ENCODE measurements at places on chromosomes 4 and X.

DNA sequence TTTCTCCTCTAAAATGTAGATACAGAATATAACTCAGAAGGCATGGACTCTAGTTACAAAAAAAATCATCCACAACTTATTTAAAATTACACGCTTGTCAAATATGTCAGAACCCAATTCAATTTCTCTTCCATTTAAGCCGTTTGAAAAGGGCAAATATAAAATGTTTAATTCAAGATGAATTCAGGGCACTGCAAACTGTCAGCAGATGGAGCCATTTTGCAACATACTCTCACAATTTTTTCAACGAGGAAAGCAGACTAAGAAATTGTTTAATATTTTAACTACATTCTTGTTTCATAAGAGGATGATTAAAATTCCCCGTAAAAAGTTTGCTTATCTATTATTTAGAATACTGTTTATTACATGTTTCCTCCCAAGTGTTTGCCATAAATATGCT lies 321.3 kb upstream of the CPXCR1 start:
- DNase-seq, result no peak

DNA sequence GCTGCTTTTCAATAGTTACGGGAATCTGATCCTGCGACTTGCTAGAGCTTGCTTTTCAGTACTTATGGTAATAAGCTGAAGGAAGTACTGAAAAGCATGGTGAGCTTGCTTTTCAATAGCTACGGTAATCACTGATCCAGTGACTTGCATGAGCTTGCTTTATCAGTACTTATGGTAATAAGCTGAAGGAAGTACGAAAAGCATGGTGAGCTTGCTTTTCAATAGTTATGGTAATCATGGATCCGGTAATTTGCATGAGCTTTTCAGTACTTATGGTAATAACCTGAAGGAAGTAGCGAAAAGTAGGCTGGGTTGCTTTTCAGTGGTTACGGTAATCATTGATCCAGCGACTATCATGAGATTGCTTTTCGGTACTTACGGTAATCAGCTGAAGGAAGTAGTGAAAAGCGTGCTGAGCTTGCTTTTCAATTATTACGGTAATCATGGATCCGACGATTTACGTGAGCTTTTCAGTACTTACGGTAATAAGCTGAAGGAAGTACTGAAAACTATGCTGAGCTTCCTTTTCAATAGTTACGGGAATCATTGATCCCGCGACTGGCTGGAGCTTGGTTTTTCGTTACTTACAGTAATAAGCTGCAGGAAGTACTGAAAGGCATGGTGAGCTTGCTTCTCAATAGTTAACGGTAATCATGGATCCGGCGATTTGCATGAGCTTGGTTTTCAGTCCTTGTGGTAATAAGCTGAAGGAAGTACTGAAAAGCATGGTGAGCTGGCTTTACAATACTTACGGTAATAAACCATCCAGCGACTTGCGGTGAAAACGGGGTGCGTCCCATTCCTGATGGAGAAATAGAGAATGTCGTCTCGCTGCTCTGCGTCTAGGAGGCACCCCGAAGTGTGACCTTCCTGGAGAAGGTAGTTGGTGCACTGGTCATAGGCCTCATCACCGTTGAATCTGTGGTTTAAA lies 6.5 kb downstream of the CRLF2 start:
- no peak for DNase-seq

DNA sequence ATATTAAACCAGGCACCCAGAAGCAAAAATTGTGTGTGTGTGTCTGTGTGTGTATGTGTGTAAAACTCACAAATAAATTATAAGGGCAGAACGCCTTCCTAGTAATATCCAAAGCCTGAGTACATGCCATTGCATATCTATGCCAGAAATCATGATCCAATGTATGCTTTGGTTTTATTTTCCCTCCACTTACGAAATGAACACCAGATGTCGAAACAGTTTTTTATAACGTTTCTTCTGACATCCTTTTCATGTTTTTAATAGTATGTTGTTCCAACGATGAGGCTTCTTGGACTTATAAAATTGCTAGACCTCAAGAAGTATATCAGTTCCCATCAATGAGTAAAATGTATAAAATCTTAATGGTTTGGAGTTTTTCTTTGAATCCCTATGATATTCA lies 55.4 kb downstream of the KCNIP4 start:
- no peak for DNase-seq

DNA sequence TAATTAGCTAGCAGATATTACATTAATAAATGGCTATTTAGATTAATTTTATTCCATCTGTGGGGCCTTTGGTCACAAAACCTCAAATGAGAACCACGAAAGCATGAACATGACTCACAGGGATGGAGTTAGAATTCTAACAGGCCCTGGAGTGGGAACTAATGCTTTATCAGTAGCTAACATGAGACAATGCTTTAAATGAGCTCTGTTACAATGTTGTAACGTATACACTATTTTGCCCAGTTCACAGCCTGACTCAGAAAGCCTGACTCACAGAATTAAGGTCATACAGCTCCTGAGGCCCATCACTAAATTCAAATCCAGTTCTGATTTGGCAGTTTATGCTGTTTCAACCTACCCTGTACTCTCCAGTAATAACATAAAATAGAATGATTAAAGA lies 23.2 kb downstream of the VEGFC start:
- no peak for DNase-seq

DNA sequence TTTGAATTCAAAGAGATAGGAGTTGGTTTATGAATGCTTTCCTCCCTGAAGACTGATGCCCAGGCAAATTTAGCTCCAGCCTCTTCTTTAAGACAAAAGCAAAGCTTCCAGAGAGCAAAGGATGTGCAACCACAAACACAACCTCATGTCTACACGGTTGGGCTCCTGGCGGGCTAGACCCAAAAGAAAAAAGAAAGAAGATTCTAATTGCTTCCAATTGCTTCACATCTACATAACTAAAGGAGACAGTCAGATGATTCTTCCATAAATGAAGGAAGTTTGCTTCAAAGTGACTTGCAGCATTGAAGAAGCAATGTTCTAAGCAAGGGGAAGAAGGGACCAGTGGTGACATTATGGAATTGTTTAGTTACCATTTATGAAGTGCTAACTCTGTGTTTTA lies 1603.0 kb upstream of the TENM3 start:
- DNase-seq, result no peak

GRCh38 chr4:141328560-141329173 lies 108.0 kb downstream of the ZNF330 start:
- no peak for DNase-seq

- peak; percentile 40 for DNase-seq
Observed at GRCh38 chrX:7083468-7084396, 63.8 kb upstream of the STS start.

GRCh38 chr4:82666970-82667665 lies 105.3 kb upstream of the TMEM150C start:
- DNase-seq, result no peak

- DNase-seq, result peak; percentile 75
Observed at GRCh38 chr4:105895583-105896460, 551 bp downstream of the NPNT start.

- DNase-seq, result no peak
Observed at GRCh38 chr4:88573276-88573980, 18.9 kb upstream of the HERC3 start.

- peak; percentile 61 for DNase-seq
Observed at GRCh38 chr4:140556372-140557085, 12.2 kb downstream of the UCP1 start.

GRCh38 chr4:94453391-94453963 lies 1.7 kb downstream of the PDLIM5 start:
- no peak for DNase-seq

DNA sequence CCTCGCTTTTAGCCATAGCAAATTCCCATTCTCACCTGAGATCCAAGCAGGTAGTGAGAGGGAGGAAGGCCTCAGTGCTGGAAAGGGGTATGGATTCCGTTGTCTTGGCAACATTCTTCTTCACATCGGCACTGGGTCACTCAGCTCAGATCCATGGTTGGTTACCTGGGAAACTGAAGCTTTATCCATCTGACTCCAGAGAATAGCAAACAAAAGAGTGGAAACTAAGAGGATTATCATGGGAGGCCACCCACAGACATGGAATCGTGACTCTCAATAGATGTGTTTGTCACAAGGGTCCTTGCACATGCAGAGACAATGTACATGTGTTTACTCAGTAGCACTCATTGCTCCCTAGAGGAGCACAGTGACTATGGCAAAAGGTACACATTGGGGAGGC lies 81.0 kb downstream of the MAGED4 start:
- no peak for DNase-seq

GRCh38 chr4:52957835-52958631 lies 95.9 kb downstream of the RASL11B start:
- no peak for DNase-seq

GRCh38 chr4:21474195-21474594 lies 474.4 kb downstream of the KCNIP4 start:
- no peak for DNase-seq

- no peak for DNase-seq
Observed at GRCh38 chrX:121931567-121931966, 884.2 kb downstream of the GLUD2 start.

DNA sequence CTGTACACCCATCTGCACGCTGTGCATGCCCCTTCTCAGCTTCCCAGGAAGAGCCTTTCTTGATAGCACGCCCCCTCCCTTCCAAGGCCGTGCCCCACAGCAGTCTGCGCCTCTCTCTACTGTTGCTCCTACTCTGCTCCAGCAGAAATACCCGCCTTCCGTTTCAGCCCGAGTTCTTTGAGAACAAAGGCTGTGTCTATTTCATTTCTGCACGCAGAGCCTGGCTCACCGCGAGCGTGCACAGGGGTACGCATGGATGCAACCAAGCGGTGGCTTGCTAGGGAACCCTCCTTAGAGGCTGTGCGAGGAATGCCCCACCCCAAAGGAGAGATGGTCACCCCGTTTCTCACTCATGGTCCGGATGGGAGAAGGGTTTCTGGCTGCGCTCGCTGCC lies 485 bp downstream of the AADAT start:
- peak; percentile 11 for DNase-seq

GRCh38 chr4:101857176-101857575 lies 66.6 kb downstream of the BANK1 start:
- no peak for DNase-seq

DNA sequence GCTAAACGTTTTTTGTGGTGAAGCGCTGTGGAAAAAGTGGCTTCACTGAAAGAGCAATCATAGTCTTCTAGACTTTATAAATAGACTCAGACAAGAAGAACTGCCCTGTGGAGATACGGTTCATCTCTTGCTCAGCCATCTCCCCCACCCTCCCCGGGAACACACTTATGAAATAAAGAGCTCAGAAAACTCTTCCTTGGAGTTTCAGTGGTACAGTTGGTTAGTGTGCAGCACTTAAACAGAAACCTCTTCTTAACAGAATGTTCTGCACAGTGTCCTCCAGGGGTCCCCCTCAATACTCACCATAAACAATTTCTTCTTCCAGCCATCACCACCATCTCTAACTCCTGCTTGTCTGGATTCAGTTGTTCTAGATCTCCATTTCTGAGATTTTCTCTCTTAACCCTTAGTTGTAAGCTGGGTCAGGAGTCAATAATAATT lies 313.0 kb downstream of the ARHGAP10 start:
- peak; percentile 56 for DNase-seq

- DNase-seq, result no peak
Observed at GRCh38 chr4:155640751-155641150, 25.9 kb upstream of the GUCY1A1 start.

DNA sequence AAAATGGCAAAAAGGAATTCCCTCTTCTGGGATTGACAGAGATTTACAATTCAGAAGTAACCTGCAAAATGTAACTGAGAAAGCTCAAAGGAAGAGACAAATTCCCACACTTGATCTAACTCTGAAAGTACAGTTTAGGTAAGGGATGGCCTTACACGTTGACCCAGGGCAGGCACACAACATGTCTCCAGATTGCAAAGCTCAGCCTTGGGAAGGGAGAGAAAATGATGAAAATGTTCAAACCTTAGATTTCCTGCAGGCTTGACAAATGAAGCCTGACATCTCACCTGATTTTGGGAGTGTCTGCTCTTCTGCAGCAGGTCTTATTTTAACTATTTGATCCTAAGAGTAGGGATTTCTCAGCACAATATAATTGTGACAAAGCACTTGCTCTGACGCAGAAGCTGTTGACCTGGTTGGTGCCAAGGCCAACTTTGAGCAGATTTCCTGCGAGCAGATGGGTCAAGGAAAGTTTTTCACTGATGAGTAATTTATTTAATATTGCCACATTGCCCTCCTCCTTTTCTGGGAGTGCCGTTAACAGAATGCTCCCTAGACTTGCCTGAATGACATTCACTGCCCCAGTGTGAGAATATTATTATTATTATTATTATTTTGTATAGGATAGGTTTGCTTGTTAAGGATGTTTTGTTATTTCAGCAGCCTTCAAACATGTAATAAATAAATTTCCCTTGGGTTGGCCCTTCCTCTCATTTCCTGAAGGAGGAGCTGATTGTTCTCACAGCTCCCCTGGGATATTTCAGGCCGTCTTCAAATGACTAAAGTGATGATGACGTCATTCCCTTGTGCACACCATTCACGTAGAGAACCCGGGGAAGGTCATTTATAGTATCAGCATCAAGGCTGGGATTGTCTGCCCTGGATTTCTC lies 157.1 kb downstream of the VEGFC start:
- DNase-seq, result no peak

DNA sequence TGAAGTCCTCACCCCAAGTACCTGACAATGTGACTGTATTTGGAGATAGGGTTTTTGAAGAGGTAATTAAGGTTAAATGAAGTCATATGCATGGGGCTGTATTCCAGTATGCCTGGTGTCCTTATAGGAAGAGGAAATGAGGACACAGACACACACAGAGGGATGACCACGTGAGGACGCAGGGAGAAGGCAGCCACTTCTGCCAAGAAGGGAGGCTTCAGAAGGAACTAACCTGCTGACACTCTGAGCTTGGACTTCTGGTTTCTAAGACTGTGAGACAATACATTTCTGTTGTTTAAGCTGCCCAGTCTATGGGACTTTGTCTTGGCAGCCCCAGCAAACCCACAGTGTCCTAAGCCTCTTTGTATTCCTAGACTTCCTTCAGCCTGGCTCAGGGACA lies 3.0 kb upstream of the SLC2A9 start:
- no peak for DNase-seq
